ENCODE measurements at places on chromosomes 6 and 20. TPM values are rescaled to one million over a fixed set of nuclear protein-coding genes. Genes with fewer than 3 reads are reported as not detected.

Gene ANGPT4
- total RNA-seq, result not detected

Gene SIM1
- total RNA-seq, result not detected

Gene PERP
- 3.9 TPM for total RNA-seq

GRCh38 chr20:60326821-60327220 lies 368.6 kb downstream of the CDH26 start:
- DNase-seq, result no peak

GRCh38 chr6:146047371-146047770 lies 18.5 kb downstream of the GRM1 start:
- DNase-seq, result no peak

DNA sequence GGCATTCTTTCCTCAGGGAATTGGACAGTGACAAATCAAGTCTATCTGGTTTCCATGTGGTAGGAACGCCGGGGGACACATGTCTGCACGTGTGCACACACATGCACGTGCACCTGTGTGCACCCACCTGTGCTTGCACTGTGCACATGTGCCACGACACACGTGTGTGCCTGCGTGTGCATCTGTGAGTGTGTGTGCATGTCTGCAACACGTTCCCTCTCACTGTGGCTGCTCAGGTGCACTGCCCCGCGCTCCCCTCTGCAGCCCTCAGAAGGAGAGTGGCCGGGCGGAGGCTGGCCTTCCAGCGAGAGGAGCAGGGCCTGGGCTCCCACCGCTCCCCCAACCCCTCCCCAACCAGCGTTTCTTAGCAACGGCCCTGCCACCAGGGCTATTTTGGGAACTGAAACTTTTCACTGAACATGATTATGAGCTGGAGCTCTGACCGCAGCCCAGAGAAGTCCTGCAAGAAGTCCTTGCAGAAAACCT lies 147.8 kb downstream of the PHACTR3 start:
- no peak for DNase-seq

GRCh38 chr20:39855056-39855455 lies 834.0 kb downstream of the MAFB start:
- no peak for DNase-seq

Gene TXLNB
- total RNA-seq, result 0.69 TPM

All from activated naive CD8-positive, alpha-beta T cell treated with anti-CD3 and anti-CD28 coated beads, Interleukin-2, amount 10 ng/mL, durations not matched to agents 7 days and 5 days (primary cell).